ENCODE measurements at places on chromosomes 5 and 9. TPM values are rescaled to one million over a fixed set of nuclear protein-coding genes. Genes with fewer than 3 reads are reported as not detected.
A peak's percentile ranks its signal among the peaks of the same experiment; 100 is the strongest.

DNA sequence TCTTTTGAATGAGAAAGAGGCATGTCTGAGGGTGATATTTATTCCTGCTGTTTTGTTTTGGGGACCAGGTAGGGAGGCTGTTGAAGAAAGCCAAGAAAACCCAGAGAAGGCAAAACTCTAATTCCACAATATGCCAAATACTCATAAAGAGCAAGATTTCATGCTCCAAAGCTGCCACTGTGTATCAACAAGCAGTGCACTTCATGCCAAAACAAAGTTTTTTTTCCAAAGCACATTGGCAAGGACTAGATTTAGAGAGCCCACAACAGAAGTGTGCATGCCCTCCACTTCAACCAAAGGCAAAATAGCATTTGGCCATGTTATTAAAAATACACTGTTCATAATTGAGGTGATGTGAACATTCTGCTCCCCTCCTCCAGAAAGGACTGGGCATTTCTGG lies 229.9 kb downstream of the EBF1 start:
- no peak for DNase-seq

- no peak for DNase-seq
Observed at GRCh38 chr5:6875376-6875775, 162.1 kb downstream of the TENT4A start.

DNA sequence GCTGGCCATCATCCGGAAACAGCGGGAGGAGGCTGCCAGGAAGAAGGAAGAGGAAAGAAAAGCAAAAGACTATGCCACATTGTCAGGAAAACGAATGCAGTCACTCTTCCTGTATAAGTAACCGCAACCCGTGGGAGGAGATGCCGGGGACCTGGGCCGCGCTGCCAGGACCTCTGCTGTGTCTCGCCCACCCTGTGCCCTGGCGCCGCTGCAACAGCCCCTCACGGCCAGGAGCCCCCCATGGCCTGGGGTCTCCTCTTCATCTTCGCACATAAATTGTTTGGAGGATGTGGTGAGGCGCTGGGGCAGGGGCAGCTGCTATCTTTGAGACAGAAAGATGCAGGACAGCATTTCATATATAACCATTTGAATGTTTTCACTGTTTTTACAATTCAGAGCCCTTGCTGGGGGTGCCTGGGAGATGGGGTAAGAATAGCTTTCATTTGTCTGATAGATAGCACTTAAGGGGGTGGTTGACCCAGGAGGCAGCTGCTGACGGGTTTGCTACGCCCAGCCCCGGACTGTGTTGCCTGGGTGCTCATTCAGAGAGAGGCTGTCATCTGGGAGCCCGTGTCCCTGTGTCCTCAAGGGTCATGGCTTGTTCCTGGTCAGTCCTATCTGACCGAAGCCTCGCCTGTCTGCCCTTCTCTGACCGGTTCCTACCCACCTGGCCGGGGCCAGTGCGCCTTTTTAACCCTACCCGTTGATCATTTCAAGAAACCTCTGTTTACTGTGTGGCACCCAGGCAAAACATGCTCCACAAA lies 1067.7 kb upstream of the COX7C start:
- DNase-seq = no peak

DNA sequence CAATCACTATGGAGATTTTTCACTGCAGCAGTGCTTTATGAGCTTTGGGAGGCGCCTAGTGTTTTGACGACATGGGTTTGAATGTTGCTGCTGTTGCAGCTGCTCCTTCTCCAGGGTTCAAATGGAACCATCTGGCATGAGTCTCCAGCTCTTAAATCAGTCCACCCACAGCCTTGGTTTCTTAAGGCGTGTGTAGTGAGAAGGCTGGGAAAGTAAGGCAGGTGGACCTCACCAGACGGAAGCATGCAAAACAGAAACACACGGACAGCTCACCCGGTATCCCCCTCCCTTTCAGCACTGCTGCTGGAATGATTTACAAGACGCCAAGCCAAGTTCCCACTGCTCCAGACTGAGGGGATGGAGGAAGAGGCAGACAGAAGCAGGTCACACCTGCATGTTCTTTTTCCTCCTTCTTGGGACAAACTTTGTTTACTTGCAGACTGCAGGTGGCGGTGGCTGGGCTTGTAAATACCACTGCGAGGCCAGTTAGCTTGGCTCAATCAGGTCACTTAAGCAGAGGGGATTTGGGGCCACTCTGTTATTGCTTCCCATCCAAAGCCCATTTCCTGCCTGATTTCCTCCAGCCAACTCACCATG lies 47.4 kb downstream of the ADAM19 start:
- DNase-seq = peak; percentile 59

- no peak for DNase-seq
Observed at GRCh38 chr5:169223595-169223953, 77.4 kb downstream of the SLIT3 start.

- no peak for DNase-seq
Observed at GRCh38 chr5:9431151-9431495, 114.8 kb downstream of the SEMA5A start.

GRCh38 chr9:22118810-22119521 lies 109.9 kb upstream of the CDKN2B start:
- no peak for DNase-seq

DNA sequence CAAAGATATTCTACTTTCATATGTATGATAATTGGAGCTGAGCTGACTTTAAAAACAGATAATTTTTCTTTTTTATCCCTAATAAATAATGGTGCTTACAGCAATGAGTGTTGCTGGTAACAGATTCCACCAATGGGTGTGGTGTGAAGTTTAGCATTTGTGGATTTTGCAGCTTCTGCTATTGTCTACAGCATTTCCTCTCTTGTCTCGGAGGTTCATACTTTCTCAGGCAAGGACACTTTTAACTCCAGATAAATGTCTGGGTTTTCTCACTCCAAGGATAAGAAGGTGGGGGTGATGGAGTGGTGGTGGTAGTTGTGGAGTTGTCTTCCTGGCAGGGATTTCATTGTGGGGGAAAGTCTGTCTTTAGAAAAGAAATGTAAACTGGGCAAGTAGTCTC lies 120.0 kb upstream of the CDKN2B start:
- no peak for DNase-seq

- no peak for DNase-seq
Observed at GRCh38 chr5:160159991-160160792, 40.9 kb upstream of the PWWP2A start.

DNA sequence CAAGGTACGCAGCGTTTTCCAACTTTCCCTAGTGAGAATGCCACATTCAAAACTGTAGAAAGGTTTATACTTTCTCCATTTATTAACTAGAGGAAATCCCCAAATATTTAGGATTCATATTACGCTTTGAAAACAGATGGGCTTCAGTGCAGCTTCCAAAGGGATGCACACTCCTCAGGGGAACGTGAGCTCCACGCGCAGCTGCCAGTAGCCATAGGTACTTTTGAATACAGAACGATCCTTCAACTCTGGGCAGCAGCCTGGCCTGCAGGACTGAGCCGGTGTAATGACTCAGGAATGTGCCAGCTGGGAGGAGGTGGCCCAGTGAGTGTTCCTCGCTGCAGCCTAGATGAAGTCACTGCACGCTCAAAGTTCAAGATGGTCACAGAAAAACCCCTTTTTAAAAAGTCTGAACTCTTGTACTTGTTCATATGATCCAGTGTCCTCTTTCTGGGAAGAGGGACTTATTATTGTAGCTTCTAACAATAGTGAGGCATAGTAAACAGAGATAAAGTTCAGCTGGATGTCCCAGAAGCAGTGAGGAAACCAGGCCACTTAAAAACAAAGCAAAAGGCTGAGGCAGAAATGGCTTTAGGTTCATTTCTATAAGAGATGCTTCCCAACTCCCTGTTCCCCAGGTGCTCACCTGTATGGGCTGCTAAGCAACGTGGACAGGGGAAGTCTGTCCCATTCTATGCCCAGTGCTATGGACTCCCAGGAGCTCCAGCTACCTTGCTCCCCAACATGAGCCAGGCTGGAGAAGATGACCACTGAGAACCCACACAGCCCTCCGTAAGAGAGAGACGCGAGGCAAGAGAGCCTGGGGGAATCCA lies 130.0 kb downstream of the LHFPL2 start:
- DNase-seq = no peak

DNA sequence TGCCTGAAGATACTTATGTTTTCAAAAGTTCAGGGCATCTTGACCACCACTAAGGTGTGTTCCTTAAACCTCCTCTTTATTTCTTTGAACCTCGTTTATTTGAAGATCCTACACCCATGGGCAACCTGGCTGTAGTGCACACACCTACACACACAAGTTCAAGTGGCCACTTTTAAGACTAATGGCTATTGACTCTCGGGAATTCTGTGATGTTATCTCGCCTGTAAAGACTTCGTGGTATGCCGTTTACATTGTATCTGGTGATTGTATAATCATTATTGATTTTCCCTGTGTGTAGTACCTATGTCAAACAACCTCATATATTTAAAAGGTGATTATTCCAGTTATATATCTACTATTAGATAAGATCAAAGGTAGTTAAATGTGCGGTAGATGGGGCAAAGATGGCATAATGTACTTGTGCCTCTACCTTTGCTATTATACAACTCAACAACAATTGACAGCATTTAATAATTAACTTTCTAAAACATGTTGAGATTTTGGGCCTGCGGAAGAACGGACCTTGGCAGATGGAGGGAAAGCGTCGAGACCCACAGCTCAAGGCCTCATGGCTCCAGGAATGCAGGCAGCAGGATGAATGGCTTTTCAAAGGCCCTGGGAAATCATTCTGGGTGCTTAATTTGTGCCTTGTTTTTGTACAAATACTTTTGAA lies 51.4 kb upstream of the IRX2 start:
- DNase-seq = no peak

DNA sequence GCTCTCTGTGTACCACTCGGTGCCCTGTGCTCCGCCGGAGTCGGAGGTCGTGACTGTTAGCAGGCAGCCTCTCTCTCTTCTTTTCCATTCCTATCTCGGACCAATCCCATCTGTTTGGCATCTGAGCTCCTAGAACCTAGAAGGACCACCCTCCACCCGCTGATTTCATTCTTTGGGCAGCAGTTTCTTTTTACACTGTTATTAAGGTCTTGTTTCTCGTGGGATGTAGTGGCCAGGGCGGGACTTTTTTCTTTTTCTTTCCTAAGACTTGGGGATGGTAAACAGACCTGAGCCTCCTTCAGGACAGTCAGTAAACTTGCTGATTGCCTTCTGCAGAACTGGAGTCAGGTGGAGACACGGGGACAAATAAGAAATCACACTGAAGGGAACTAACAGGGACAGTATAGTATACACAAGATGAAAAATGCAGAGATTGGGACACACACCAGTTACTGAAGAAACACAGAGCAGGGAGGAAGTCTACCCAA lies 500 bp downstream of the URM1 start:
- no peak for DNase-seq

- peak; percentile 37 for DNase-seq
Observed at GRCh38 chr5:65262649-65263059, 219.1 kb downstream of the ADAMTS6 start.

- no peak for DNase-seq
Observed at GRCh38 chr5:124738681-124739633, 7.5 kb downstream of the ZNF608 start.

DNA sequence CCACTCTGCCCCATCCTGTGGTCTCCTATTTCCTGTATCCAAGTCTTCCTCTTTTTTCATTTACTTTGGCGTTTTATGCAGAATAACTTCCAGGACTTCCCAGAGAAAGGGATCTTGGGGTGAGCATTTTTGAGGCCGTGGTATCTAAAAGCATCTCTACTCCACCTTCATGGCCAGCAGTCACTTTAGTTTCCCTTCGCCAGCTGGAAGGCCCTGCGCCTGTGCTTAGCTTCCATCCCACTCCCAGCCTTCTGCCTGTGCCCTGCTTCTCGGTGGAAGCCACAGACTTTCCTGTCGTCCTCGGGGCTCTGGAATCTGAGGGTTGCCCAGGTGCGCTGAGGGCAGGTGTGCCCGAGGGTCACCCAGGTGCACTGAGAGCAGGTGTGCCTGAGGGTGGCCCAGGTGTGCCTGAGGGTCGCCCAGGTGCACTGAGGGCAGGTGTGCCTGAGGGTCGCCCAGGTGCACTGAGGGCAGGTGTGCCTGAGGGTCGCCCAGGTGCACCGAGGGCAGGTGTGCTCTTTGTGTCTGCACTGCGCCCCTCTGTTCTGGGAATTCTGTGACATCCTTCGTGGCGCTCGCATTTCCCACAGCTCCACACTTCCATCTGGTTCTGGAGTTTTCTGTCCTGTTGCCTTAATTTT lies 32.4 kb upstream of the LRRC14B start:
- no peak for DNase-seq

DNA sequence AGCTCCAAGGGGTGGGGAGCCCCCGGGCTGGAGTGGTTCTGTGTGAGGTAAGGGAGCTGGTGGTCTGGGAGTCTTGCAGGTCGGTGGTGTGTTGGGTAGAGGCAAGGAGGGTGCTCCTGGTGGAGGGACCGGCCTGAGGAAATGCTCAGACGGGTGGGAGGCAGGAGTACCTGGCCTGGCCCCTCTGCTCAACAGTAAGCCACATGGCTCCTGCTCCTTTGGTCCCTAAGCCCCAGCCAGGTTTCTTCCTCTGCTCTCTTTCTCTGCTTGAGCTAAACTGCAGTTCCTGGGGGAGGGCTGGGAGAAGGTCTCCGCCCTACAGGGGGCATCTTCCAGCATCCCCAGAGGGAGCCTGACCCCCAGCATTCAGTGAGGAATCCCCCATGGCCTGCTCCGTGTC lies 17.2 kb downstream of the TSPAN17 start:
- no peak for DNase-seq

DNA sequence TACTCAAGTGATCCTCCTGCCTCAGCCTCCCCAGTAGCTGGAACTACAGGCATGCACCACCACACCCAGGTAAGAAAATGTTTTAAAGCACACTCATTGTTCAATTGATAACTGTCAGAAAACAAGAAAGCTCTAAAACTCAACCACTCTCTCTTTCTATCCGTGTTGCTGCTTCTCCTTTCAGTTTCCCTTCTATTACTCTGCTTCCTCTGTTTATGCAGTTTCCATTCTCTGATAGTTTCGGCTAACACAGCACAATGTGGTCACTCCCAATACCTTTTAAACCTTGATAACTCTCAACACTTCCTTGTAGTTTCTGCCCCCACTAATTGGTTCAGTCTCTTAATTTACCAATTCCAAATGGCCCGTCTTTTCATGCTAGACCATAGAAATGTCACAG lies 59.2 kb upstream of the NR4A3 start:
- no peak for DNase-seq

- DNase-seq = no peak
Observed at GRCh38 chr5:137342764-137343163, 156.4 kb downstream of the SPOCK1 start.

DNA sequence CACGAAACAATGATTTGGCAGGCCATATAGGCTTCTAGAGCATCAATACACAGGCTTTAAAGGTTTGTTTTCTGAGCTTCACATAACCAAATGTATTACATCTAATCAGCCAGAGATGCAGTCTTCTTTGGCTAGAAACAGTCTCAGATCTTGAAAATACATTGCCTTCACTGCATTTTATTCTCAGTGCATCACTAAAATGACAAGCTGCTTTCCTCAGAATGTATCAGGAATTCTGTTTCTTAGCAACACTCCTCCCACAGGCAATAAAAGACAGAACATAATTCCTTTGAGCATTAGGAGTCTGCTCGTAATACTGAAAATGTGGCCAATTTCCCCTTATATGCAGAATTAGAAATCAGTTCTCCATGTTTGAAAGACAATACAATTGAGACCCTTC lies 36.9 kb downstream of the FEM1C start:
- DNase-seq = peak; percentile 6

CTSL gene
- total RNA-seq = 85.7 TPM

SHC3 gene
- total RNA-seq = 2.0 TPM

CORO2A gene
- total RNA-seq = 4.1 TPM

RASA1 gene
- 54.8 TPM for total RNA-seq

EIF4E1B gene
- not detected for total RNA-seq

ACSL6 gene
- total RNA-seq = 2.3 TPM

PCA3 gene
- 0.26 TPM for total RNA-seq

All from urinary bladder (tissue), 4 donors.